ENCODE measurements at places on chromosomes 3 and 15. TPM values are rescaled to one million over a fixed set of nuclear protein-coding genes. Genes with fewer than 3 reads are reported as not detected.

- no peak overlapping the region for H3K27ac ChIP-seq
- no peak for DNase-seq
- peaks cover 14% of the 10 kb centered on the region for H3K4me1 ChIP-seq
- no peaks in the 10 kb centered on the region for H3K36me3 ChIP-seq
Observed at GRCh38 chr3:178967177-178967532, 104.5 kb downstream of the ZMAT3 start.

DNA sequence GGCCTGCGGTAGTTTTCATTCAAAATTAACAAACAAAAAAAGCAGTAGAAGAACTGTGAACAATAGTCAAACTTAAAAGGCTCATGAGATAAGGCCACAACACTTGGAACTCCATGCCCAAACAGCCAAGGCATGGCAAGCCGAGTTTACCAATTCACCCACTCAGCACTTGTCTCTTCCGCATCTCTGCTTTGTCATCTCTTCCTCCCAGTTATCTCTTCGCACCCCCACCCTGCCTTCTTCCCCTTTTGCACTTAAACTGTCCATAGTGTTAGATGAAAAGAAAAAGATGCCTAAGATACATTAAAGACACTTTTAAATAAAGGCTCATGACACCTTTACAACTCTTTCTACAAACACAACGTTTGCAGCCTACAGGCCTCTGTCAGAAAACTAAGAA lies 11.1 kb downstream of the TLE3 start:
- H3K36me3 ChIP-seq, result peaks cover 39% of the 10 kb centered on the region
- H3K27ac ChIP-seq, result no peak overlapping the region
- no peaks in the 10 kb centered on the region for H3K27me3 ChIP-seq
- no peak overlapping the region for H3K4me3 ChIP-seq

DNA sequence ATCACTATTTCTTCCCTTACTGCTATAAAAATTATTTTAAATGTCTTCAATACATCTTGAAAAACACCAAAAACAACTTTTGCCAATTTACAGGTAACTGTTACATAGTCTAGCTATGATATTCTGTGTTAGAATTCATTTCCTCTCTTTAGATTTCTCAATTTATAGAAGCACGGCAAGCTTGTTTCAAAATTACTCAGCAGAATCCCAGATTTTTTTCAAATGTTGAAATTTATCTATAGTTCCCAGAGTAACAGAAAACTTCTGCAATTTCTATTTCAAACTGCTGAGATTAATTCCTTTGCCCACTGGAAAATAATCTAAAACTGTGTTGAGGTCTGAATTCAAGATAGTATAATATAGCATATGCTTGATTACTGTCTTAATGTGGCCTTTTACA lies 41.2 kb downstream of the CCPG1 start:
- H3K27ac ChIP-seq, result no peak overlapping the region
- H3K4me1 ChIP-seq, result no peaks in the 10 kb centered on the region
- no peak overlapping the region for H3K4me3 ChIP-seq
- no peaks in the 10 kb centered on the region for H3K27me3 ChIP-seq
- H3K36me3 ChIP-seq, result peaks cover 32% of the 10 kb centered on the region

DNA sequence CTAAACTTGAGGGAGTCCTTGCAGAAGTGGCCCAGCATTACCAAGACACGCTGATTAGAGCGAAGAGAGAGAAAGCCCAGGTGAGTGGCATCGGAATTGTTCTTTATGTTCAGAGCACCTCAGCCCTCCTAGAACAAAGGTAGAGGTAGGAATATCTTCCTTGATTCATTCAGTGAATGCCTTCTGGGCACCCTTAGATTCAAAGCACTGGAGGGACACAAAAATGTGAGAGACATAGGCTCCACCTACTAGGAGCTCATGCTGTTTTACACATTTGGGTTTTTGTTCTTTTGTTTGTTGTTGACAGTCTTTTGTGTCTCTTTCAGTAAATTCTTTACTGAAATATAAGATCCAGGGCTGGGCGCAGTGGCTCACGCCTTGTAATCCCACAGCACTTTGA lies 68.2 kb downstream of the IQGAP1 start:
- H3K36me3 ChIP-seq, result peaks cover 73% of the 10 kb centered on the region
- peaks cover 9% of the 10 kb centered on the region for H3K4me1 ChIP-seq
- H3K4me3 ChIP-seq, result no peak overlapping the region
- no peak for DNase-seq
- no peak overlapping the region for H3K27ac ChIP-seq

DNA sequence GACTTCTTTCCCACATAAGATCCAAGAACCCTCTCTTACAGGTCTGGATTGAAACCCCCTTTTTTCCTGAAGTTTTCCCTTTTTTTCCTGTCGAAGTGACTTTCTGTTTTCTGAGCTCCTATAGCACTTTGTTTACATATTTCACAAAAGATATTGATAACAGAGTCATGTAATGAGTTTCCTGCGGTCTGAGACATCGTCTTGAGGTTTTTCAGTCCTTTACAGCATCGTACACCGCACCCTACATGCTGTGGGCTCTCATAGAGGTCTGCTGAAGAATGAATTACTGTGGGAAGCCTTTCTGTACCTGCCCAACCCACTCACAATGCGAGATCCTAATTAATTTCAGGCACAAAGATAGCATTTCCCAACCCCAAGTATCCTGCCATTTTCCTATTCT lies 53.1 kb downstream of the MCF2L2 start:
- peaks cover 51% of the 10 kb centered on the region for H3K4me1 ChIP-seq
- no peak overlapping the region for H3K4me3 ChIP-seq
- H3K27ac ChIP-seq, result peak overlapping the region; percentile 62
- no peaks in the 10 kb centered on the region for H3K36me3 ChIP-seq

GRCh38 chr3:130433306-130433705 lies 83.7 kb upstream of the COL6A6 start:
- no peak overlapping the region for H3K4me3 ChIP-seq
- no peaks in the 10 kb centered on the region for H3K36me3 ChIP-seq
- no peaks in the 10 kb centered on the region for H3K4me1 ChIP-seq
- H3K27me3 ChIP-seq, result peaks cover 6% of the 10 kb centered on the region
- H3K27ac ChIP-seq, result no peak overlapping the region
- DNase-seq, result no peak

Gene EPHA6
- 0.51 TPM for total RNA-seq

Gene LYZL4
- total RNA-seq, result not detected

Gene SERPINI2
- total RNA-seq, result not detected

Gene SHF
- 15.7 TPM for total RNA-seq
